Epithelial cell of esophagus (primary cell): ENCODE measurements at places on chromosomes 3 and 15.

GRCh38 chr3:185825639-185826481, 1.0 kb upstream of the IGF2BP2 start:
- DNase-seq = peak; percentile 67

- peak; percentile 94 for DNase-seq
These were observed at the start of gene IL20RB for GRCh38 chr3:136957751-136958288. IL20RB (plus strand) TSS chr3:136957983; CDS start chr3:136958114, 131 bp downstream.

GRCh38 chr15:90617171-90617570, 87.4 kb downstream of the CRTC3 start:
- DNase-seq = no peak

DNA sequence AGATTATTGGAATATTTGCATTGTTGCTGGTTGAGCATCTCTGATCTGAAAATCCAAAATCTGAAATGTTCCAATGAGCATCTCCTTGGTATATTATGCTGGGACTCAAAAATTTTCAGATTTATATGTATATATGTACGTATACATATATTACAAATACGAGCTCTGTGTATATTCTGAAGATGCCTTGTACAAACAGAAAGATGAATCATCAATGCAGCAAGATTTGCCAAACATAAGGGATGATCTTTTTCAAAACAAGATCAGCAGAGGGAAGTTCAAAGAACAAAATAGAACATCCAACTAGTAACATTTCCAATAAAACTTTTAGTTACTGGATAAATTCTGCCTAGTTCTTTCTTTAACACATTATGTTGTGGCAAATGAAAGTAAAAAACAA, 42.5 kb downstream of the HERC1 start:
- peak; percentile 46 for DNase-seq

GRCh38 chr3:55402886-55403609, 84.1 kb downstream of the WNT5A start:
- no peak for DNase-seq

DNA sequence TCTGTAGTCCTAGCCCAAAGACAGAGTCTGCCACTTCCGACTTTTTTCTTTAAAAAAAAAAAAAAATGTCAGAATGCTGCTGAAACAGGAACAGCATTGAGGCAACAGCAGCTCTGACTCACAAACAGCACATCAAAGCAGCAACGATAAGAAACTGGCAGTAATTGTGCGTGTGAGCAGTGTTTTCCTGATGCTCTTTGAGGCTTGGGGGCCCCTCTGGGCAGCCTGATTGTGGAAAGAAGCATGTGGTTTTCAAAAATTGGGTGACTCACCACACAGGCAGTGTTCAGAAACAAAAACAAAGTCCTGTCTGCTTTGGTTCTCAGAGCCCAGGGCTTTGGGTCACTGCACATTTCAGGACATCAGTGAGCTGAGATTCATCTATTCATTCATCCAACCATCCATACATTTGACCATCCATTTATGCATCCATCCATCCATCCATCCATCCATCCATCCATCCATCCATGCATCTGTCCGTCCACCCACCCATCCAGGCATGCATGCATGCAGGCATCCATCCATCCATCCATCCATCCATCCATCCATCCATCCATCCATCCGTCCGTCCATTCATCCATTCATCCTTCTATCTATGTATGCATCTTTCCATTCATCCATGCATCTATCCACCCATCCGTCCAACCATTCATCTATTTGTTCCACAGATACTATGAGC, 308.4 kb downstream of the RPLP1 start:
- peak; percentile 65 for DNase-seq

DNA sequence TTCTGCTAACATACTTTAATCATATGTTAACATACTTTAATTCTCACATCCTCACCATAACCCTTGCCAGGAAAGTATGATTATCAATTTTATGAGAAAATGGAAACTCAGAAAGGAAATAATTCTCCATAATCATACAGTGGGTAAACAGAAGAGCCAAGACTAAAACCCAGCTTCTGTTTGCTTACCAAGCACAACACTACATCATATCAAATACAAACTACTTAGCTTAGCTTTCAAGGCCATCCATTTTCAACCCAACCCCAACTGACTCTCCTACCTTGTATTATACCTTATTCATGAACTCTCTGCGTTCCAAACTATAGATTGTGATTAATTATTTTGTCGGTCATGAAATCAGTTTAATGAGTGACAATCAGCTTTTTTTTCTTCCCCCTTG, 9.0 kb downstream of the ZNF148 start:
- DNase-seq = no peak

GRCh38 chr15:28179270-28179669, 80.2 kb upstream of the OCA2 start:
- no peak for DNase-seq

GRCh38 chr3:67495751-67496150, 158.7 kb downstream of the SUCLG2 start:
- no peak for DNase-seq

DNA sequence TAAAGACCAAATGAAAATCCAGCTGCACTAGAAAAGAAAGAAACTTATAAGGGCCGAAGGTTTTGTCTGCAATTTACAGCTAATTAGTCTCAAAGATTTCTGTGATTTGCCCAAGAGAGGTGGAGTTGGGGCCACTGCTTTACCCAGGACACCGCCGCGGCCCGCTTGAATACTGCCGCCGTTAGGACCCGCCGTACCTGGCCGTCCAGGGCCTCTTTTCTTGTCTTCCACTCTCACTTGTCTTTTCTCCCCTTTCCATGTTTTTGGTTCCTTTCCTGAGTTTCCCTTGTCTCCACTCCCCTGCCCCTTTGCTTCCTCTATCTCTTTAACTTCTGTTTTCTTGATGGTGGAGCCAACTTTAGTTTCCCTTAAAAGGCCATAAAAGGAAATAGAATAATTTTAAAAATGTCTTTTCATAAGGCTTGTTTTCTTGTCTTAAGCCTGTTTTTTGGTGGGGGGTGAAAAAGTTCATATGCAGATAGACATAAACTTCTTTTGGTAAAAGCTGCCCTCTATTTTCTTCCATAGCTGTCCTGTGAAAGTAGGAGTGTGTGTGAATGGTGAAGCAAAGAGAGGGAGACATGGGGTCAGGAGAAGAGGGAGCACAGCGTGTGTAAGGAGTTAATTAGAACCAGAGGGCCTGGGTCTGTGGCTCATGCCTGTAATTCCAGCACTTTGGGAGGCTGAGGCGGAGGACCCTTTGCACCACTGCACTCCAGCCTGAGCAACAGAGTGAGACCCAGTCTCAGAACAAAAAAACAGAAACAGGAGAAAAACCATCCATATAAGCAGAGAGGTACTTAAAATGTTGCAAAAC, 16.0 kb upstream of the CCNL1 start:
- DNase-seq = peak; percentile 24

- DNase-seq = no peak
These were observed 326.5 kb downstream of the CGGBP1 start for GRCh38 chr3:87732294-87732693.

DNA sequence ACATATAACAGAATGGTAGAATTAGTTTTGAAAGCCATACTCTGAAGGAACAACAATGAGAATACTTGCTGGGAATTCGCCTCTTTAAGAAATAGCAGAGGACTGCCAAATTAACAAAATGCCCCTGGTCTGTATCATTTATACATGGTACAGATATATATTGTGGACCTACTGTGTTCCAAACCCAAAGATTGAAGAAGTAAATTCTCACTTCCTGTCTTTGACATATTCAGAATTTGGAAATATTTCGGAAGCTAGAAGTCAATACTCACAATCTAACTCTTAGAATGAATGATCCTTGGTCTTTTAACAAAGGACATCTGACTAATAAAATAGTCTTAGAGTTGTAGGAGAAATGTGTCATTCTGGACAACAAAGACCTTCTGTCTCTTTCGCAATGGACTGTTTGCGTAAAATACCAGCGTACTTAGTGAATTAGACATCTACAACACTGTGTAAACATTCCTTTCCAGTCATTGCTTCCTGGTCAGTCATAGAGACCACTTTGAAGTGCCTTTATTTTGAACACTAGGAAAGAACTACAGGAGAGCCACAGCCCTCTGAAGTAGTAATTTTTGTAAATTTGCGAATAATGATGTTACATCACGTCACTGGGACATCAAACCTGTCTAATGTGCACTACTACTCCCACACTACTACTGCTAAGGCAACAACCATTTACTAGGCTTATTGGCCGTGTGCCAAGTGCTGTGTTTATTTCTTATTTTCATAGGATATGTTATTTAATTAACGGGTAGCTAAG, 68.0 kb downstream of the CHL1 start:
- DNase-seq = peak; percentile 98

GRCh38 chr15:92915766-92916435, 15.8 kb downstream of the CHD2 start:
- DNase-seq = no peak

DNA sequence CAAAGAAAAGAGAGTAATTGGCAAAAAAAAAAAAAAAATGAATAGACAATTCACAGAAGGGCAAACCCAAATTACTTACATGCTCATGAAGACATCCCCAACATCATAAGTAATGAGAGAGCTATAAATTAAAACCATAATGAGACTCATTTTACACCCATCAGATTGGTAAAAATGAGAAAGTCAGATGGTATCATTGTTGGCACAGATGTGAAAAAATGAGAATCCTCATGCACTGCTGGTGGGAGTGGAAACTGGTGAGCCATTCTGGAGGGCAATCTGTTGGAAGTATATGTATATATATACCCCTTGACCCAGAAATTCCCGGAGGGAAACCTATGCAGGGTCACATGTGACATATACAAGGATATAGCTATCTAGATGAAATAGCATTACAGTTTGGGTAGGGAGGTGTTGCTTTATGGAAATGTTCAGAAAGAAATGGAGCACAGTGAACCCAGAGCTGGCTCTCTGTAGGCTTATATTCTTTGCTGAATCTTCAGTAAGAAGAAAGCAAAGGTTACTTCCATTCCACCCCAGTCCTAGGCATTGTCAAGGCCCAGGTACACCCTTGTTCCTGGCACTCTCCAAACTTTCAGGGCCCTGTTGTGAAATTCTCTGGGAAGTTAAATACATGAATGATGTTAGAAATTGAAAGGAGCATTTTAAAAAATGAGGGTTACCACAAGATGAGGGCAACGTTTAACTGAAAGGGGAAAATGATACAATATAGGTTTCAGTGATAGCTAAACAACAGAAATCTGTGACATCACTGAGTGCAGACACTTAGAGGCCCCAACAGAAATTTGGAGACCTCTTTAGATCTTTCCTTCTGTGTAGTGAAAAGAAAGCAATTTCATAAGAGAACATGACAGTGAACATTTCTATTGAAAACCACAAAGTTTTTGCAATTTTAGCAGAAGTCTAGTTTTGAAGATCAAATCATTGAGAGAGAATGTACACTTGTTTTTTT, 132.7 kb upstream of the TPRG1 start:
- no peak for DNase-seq

GRCh38 chr15:51375966-51376640, 34.6 kb downstream of the GLDN start:
- peak; percentile 84 for DNase-seq

GRCh38 chr3:89252016-89252415, 144.6 kb downstream of the EPHA3 start:
- DNase-seq = no peak

GRCh38 chr15:101537483-101538080, 48.1 kb upstream of the PCSK6 start:
- DNase-seq = no peak

DNA sequence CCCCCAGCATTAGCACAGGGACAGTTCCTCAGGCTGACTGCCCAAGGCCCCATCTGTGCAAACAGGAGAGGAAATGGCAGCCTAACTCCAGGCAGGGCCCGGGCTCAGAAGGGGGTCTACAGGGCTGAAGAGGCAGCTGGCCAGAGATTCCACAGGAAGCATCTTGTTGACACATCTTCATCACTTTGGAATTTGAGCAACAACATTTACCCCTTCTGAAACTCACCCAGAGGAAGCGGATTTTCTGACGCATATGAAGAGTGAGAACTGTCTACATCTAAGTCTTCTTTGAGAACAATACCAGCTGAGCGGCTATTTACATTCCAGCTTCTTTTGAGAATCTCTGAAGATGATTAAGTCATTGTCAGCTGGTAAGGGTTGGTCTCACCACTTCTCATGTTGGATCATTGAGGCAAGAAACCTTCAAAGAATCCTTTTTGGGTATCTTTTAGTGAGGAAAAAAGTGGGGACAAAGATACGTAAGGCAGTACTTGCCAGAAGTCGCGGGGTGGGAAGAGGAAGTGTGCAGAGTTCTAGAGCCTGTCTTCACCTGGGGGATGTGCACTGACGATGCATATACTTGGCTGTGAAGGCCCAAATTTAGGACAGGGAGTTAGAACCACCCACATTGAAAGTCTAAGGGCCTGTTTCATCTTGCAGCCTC, 25.4 kb upstream of the SRP14 start:
- peak; percentile 84 for DNase-seq

DNA sequence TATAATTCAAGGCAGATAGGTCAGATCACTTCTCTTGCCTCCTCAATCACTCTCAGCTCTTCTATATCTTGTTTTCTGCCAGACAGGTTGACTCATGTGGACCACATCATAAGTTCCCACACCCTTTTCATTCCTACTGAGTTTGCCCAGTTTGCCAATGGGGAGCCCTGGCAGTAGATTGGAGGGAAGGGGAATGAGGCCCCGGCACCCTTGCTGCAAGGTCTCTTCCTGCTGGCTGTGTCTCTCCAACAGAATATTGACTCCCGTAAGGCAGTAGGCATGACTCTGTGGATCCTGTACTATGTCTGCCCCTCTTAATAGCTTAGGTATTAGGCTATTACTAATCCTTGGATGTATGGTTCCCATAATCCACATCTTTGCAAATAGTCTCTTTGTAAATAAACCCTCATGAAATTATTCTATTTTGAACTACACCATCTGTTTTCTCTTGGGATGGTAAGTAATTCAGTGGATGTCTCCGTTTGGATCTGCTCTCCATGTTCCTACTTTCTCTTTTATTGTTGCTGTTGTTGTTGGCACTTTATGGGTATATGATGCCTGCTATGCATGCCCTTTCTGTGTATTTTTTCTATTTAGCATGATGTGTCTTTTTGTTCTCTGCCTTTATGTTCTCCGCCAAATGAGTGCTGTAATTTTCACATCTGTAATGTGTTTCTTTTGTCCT, 65.5 kb upstream of the DCBLD2 start:
- peak; percentile 78 for DNase-seq

GRCh38 chr15:38695249-38696108, 130.9 kb upstream of the RASGRP1 start:
- DNase-seq = no peak

DNA sequence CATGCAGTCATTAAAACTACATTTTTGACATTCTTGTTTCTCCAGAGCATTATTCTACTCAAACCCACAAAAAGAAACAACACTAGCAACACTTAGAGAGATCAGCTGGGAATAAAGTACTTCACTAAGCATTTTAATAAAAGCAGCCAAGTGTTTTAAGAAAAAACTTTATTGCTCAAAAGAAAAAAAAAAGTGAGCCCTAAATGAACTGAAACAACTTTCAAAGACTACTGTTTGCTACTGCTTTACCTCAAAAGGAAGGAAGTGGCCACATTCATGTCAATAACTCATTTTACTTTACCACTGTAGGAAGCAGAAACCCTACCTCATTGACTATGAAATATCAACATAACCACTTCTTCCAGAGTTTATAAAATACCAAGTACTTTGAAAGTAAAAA, 91.3 kb downstream of the UACA start:
- no peak for DNase-seq

GRCh38 chr3:118682921-118683320, 351.7 kb downstream of the IGSF11 start:
- DNase-seq = no peak
